ENCODE measurements at places on chromosomes 2 and 18. TPM values are rescaled to one million over a fixed set of nuclear protein-coding genes. Genes with fewer than 3 reads are reported as not detected.
A peak's percentile ranks its signal among the peaks of the same experiment; 100 is the strongest.

- DNase-seq = peak; percentile 61
These were observed 135.6 kb upstream of the ZNF236 start for GRCh38 chr18:76686737-76687231.

- DNase-seq = no peak
These were observed 274.8 kb downstream of the SS18 start for GRCh38 chr18:25815659-25816058.

DNA sequence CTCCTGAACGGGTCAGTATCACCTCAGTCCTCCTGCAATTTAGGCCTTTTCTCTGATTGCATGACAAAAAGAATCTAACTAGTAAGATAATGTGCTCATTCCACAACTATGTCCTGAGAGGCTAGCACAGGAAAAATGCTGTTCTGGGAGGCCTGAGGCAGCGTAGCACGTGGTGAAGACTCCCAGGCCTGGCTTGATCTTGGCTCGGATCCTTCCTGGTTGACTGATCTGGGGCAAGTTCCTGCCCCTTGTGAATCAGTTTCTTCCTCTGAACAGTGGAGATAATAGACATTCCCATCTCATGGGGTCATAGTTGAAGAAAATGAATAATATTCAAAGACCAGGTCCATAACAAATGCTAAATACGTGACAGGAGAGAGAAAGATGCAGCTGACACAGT lies 12.3 kb downstream of the FBLN7 start:
- peak; percentile 96 for DNase-seq

DNA sequence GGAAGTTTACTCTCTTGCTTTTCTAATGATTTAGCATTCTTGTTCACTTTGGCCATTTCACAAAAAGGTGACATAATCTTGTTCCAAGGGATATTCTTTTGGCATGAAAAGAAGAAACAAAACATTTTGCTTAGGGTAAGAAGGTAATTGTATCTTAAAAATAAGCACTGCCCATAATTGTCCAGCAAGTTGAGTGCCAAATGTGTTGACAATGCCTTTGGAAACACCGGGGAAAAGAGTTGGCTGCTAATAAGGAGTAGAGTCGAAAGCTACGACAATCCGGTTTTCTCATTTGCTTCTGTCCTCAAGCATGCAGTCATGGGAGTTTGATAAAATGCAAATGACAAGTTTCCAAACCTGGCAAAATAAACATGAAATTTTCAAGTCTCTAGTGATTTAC lies 27.3 kb downstream of the ITGAV start:
- DNase-seq = no peak

DNA sequence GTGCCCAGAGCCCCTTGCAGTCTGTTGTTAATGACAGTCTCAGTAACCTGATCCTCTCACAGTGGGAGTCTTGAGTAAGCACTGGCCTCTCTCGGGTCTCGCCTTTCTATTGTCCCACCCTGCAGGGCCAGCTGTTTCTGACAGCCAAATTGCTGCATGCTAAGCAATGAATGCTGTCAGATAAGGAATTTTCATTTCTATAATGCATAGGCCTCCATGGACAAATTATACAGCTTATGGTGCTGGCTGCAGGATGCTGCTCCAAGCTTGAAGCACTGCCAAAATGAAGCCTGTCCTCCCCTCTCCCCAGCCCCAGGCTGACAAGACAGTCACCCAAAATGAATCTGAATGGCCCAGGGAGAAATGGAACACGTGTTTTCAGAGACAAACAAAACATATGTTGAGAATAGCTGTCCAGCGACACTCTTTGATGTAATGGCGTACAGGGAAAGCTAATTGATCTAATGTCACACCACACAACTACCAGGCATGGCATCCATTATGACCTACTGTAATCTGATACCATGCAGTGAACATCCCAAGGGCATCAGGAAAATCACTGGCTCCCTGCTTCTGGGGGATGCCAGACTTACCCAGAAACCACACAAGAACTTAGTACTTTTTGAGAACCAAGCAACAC lies 36.8 kb downstream of the ACVR1 start:
- DNase-seq = peak; percentile 61

DNA sequence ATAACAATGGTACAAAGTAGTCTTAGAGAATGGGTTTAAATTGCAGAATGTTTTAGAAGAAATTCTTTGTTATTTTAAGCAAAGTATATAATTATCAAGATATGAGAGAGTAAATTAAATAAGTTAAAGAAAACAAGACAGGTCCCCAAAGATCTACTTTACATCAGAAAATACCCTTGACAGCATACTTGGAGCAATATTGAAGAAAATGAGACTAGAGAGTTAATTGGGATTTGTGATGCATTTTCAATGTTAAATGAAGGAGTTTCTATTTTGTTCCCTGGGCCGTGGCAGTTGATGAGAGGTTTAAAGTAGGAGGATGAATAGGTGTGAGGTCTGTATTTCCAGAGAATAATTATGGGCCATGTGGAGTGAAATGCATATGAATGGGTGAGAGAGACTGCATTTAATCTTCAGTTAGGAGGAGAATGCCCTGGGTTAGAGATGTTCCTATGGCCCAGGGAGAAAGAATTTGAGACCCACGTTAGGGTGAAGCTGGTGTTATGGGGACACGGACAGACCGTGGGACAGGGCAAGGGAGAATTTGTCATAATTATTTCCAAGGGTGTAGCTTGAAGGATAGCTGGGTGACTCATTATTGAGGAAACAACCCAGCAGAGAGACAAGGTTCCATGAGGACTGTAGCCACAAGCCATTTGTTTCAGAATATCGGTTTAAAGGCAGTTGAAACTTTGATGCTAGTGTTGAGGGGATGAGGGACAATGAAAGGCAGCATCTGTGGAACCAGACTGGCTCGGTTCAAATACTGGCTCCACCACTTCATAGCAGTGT lies 22.7 kb downstream of the MGAT5 start:
- peak; percentile 29 for DNase-seq

- DNase-seq = no peak
These were observed 20.1 kb downstream of the DSEL start for GRCh38 chr18:67496469-67496868.

DNA sequence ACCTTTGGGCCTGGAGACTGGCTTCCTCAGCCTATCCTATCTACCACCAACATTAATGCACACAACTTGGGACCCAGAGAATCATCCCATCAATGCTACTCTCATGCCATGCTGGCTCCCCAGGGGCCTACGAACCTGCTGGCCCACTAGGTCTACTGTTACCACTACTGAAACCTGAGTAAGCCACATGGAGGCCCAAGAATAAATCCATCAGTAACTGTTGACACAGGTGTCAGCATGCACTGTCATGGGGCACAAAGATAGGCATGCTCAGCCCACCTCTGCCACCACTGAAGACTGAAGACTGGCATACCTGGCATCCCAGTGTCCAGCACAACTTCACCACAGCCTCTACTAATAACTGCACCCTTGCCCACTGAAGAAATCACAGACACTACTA lies 71.1 kb upstream of the ACVR1C start:
- DNase-seq = no peak

- DNase-seq = no peak
These were observed 24.1 kb upstream of the ZCCHC2 start for GRCh38 chr18:62498616-62499262.

DNA sequence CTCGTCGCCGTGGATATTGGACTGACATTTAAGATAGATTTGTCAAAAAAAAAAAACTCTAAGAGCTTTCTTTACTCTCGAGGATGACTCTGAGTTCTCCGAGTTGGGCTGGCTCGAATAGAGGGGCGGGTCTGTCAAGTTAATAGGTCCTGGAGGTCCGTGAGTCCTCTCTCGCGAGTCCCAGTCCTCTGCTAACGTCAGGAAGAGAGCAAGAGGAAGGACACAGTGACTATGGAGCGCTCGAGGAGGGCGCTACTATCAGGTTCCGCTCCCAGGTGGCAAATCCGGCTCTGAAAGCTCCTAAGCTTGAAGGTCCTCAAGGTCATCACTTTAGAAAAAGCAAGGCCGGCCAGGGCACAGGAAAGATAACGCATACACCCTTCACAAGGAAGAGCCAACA lies 404 bp upstream of the AKAIN1 start:
- DNase-seq = no peak

- DNase-seq = no peak
These were observed 51.0 kb upstream of the ZNF532 start for GRCh38 chr18:58813561-58814225.

The DSG2 gene
- not detected for total RNA-seq

The UBE2E3 gene
- total RNA-seq = 98.7 TPM

The GRHL1 gene
- 0.63 TPM for total RNA-seq

The CHRND gene
- total RNA-seq = not detected

The LRP2 gene
- not detected for total RNA-seq

The CCDC148 gene
- total RNA-seq = 0.65 TPM

The SERPINB4 gene
- not detected for total RNA-seq

The GPBAR1 gene
- total RNA-seq = 0.12 TPM
